ENCODE measurements at places on chromosomes 3 and 15. TPM values are rescaled to one million over a fixed set of nuclear protein-coding genes. Genes with fewer than 3 reads are reported as not detected.

- DNase-seq, result no peak
Measured at GRCh38 chr3:158773845-158774830, 27.7 kb upstream of the MFSD1 start.

- no peak for DNase-seq
Measured at GRCh38 chr3:159987291-159987711, 1.3 kb upstream of the IL12A start.

DNA sequence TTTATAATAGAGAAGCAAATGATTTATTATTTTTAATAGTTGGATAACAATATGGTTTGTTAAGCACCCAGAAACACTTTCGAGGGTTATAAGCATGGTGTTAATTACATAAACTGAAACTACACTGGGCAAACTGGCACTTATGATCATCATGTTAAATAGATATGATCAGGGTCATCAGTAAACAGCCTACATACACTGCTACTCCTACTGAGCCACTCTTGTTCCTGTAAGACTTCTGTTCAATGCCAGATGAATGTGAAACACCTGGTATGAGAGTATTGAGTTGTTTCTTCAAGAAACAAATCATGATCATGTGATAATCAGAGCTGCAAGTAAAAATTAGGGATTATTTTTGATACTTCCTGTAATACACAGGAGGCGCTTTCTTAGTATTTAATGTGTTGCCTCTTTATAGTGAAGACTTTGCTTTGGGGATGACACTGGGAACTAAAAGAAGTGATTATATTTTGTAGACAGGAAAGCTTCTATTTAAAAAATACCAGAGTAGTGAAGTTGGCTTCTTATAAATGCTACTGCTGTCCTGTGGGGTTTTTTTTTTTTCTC lies 32.3 kb upstream of the UTS2B start:
- peak; percentile 92 for DNase-seq

- peak; percentile 68 for DNase-seq
Measured at GRCh38 chr3:177050501-177051237, 146.6 kb downstream of the TBL1XR1 start.

Gene GMPS
- total RNA-seq, result 49.6 TPM

DNA sequence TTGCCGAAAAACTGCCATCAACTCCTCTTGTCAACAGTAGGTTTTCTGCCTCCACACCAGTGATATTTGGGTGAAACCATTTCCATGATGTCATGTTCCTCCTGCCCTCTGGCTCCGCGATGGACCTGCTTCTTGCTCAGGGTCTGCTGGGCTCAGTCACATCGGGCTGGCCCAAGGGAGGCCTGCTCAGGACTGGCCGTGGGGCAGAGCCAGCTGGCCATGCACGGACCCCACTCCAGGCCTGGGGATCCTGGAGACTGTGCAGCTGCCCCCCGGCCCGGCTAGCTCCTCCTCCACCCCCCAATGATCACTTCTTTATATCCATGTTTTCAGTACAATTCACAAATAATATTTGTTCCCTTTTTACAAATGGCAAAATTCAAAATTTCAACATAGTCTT lies 270.3 kb upstream of the CCDC54 start:
- no peak for DNase-seq

- no peak for DNase-seq
Measured at GRCh38 chr15:41061667-41062066, 54.4 kb downstream of the INO80 start.

DNA sequence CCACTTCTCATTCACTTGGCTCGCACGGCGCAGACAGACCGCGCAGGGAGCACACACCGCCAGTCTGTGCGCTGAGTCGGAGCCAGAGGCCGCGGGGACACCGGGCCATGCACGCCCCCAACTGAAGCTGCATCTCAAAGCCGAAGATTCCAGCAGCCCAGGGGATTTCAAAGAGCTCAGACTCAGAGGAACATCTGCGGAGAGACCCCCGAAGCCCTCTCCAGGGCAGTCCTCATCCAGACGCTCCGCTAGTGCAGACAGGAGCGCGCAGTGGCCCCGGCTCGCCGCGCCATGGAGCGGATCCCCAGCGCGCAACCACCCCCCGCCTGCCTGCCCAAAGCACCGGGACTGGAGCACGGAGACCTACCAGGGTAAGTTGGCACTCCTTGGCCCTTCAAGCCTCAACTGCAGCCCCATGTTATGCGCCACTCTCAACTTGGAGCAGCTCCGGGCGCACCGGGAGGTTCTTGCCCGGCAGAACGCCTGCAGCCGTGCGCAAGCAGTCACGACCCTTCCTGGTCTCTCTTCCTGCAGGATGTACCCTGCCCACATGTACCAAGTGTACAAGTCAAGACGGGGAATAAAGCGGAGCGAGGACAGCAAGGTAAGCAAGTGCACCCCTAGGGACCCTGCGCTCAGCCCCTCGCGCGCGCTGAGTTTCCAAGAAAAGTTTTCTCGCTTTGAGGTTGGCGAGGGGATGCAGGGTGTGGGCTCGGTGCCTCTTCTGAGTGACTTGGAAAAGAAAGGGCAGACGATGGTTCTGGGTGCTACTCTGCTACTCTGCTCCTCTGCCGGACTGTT lies at the start of gene BHLHE40:
Gene BHLHE40, plus strand, starts transcription at position 10 of the 801 bp plus-strand sequence. Its CDS starts 282 bp downstream, at position 292.
- no peak for DNase-seq

Gene LSM3
- total RNA-seq, result 17.8 TPM

GRCh38 chr3:168876346-168877035 lies 780.8 kb upstream of the GOLIM4 start:
- DNase-seq, result no peak

DNA sequence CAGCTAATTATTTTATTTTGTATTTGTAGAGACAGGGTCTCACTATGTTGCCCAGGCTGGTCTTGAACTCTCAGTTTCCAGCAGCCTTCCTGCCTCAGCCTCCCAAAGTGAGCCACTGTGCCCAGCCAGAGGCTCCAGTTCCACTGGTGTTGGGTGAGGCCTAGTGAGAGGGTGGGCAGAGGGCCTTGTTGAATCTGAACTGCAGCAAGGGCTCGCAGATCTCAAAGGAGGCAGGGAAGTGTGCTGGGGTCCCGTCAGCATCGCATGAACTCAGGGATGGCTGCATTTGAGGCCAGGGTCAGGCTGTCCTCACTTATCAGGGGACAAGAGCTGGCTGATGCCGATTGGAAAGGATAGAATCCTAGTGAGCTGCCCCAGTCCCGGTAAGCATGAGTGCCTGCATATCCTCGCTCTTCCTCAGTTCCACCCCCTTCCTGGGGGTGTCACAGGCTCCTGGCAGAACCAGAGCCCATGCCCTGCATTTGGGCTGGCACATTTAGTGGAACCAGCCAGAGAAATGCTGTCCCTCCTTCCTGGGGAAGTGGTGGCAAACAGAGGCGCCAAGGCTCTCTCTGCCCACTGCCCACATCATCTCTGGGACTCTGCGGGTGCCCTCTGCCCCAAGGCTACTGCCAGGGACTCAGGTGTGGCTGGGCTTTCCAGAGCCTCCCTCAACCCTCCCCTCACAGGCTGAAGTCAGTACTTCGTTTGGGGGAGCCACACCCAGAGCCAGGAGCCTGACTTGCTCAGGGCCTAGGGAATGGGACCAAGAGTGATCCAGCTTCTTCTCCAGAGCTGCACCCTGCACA lies 24.1 kb downstream of the ALS2CL start:
- DNase-seq, result no peak

Gene NGRN
- 88.4 TPM for total RNA-seq

DNA sequence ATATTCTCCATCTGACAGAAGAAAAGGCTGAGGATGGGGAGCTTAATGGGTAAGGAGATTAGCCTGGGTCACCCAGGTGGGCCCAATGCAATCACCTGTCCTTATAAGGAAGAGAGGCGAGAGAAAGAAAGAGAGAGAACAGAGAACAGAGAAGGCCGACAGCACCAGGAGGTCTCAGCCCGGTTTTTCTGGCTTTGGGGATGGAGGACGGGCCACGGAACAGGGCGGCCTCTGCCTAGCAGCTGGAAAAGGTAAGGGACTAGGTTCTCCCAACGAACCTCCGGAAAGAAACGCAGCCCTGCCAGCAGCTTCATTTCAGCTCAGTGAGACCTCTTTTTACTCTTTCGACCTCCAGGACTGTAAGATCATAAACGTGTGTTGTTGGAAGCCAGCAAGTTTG lies 196.0 kb upstream of the LYSMD4 start:
- no peak for DNase-seq

- peak; percentile 71 for DNase-seq
Measured at GRCh38 chr15:63436872-63437375, 55.3 kb upstream of the CA12 start.

Gene GOLGA8R
- total RNA-seq, result 0.08 TPM

- DNase-seq, result no peak
Measured at GRCh38 chr3:31831591-31831990, 149.5 kb downstream of the OSBPL10 start.

Gene LRRC15
- not detected for total RNA-seq

DNA sequence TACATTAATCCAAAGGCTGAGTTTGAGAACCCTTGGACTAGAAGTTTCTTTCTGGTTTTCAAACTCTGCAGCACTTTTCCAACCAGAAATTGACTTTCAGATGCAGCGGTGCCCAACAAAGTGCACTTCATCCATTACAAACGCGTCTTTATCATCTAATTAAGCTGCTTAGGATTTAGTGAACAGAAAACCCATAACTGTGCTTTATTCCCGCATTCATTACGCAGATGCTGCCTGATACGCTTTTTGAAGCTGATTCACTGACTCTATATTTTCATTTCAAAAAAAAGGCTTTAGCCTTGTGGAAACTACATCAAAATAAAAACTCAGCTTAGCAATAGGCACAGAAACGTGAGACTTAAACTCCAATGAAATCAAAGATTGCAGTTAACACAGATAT lies 69.8 kb upstream of the CTXND1 start:
- DNase-seq, result no peak

DNA sequence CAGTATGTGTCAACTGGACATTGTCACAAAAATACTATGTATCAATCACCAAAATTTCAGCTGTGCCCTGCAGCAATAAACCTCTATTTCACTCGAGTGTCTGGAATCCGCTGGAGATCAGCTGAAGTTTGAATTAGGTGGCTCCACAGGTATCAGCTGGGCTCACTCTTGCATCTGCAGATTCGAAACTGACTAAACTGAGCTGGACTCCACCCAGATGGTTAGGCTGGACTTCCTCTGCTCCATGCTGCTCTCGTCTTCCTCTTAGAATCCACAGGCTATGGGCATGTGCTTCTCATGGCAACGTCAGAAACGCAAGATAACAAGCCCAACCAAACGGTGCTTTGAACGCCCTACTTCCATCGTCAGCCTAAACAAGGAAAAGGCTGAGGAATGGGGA lies 565.3 kb upstream of the ROBO2 start:
- no peak for DNase-seq

DNA sequence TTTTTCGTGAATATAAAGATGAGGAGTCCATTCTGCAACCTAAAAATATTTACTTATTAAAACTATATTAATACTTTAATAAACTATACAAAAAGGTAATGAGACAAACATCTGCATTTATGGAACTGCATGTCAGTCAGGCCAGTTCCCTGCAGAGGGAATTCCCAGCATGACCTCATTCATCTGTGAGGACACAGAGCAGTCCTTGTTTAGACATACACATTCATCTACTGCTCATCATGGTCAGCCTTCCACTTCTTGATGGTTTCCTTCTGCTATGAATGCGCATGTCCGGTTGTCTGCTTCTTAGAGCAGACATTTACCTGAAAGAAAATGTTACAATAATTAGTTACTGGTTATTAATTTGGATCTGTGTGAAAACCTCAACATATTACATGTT lies 3.3 kb upstream of the ACTR8 start:
- DNase-seq, result peak; percentile 93

DNA sequence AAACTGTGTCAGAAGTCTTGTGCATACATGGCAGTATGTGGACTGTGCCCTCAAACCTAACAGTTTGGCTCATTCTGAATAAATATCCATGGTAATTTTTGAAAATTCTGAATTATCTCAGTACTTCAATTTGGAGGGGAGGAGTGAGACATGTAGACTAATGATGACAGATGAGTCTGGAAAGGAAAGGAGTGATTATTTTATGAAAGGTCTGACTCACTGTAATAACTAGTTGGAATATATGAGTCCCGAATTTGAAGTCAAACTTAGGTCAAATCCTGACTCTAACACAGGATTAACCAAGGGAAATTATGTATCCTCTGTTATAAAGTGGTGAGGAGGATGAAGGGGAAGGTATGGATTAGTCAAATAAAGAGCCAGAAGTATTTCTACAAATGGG lies 38.6 kb downstream of the SUCNR1 start:
- DNase-seq, result no peak

- DNase-seq, result no peak
Measured at GRCh38 chr3:164723396-164723795, 354.9 kb downstream of the SI start.

- peak; percentile 95 for DNase-seq
Measured at GRCh38 chr3:167814441-167814951, 79.0 kb downstream of the SERPINI1 start.

DNA sequence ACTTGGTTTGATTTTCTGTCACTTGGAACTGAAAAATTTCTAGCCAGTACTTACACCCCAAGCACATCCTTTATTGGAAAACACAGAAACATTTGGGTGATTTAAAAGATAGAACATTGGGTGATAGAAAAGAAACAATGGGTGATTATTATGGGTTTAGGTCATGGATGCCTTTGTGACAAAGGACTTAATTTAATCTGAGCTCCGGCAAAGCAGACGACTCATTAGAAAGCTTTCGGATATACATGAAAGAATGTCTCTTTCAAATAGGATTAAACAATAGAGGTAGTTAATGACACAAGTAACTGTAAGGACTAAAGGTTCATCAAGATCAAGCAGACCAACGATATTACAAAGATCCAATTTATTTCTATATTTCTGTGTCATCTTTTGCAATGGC lies 37.3 kb upstream of the CNTN4 start:
- no peak for DNase-seq

DNA sequence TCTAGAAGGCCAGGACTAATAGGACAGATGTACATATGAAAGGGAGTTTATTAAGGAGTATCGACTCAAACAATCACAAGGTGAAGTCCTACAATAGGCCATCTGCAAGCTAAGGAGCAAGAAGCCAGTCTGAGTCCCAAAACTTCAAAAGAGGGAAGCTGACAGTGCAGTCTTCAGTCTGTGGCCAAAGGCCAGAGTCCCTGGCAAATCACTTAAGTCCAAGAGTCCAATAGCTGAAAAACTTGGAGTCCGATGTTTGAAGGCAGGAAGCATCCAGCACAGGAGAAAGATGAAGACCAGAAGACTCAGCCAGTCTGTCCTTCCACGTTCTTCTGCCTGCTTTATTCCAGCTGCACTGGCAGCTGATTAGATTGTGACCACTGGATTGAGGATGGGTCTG lies 11.1 kb upstream of the CELF6 start:
- no peak for DNase-seq

DNA sequence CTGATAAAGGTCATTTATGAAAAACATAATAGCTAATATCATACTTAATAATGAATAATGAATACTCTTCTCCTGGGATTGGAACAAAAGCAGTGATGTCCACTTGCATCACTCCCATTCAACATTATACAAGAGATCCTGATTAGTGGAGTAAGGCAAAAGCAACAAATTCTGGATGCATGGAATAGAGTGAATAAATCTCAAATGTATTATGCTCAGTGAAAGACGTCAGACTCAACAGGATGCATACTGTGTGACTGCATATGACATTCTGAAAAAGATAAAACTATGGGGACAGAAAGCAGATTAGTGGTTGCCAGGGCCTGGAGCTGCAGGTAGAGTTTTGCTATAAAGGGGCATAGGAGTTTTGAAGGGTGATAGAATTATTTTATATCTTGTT lies 77.6 kb upstream of the ZBTB20 start:
- DNase-seq, result no peak

GRCh38 chr3:46867550-46867898 lies 4.3 kb upstream of the MYL3 start:
- no peak for DNase-seq
